ENCODE measurements at places on chromosomes 5 and 9. TPM values are rescaled to one million over a fixed set of nuclear protein-coding genes. Genes with fewer than 3 reads are reported as not detected.
A peak's percentile ranks its signal among the peaks of the same experiment; 100 is the strongest.

- H3K27me3 ChIP-seq: no peaks in the 10 kb centered on the region
- H3K27ac ChIP-seq: no peak overlapping the region
- no peak for DNase-seq
- no peaks in the 10 kb centered on the region for H3K36me3 ChIP-seq
- no peak overlapping the region for H3K4me3 ChIP-seq
- H3K4me1 ChIP-seq: no peaks in the 10 kb centered on the region
Measured at GRCh38 chr5:122333564-122333963, 21.5 kb downstream of the SNCAIP start.

- H3K4me3 ChIP-seq: no peak overlapping the region
- DNase-seq: no peak
- H3K27me3 ChIP-seq: peaks cover 5% of the 10 kb centered on the region
- no peaks in the 10 kb centered on the region for H3K36me3 ChIP-seq
- no peak overlapping the region for H3K27ac ChIP-seq
- no peaks in the 10 kb centered on the region for H3K4me1 ChIP-seq
Measured at GRCh38 chr5:73028991-73029595, 73.3 kb downstream of the FCHO2 start.

DNA sequence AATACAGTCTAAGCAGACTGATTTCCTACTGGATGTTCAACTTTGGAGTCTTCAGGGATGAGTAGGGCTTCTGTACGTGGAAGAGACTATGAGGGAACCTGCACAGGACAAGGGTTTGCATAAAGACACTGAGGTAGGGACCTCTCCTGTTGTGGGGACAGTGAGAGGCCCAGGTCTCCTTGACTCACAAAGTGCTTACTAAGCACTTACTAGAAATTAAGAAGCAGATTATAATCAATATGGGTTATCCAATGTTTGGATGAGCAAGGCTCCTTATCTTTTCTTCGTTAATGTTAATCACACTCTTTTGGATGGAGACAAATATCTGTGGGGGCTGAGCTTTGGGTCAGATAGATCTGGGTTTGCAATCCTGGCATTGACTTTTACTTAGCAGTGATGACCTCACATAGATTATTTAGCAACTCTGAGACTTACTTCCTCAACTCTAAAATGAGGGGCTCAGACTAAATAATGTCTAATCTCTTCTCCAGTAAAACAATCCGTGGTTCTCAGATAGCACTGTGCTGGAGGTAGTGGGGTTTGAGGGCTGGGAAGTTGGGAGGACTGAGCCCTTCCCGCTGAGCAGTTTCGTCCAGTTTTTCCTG lies 45.9 kb downstream of the PDCD1LG2 start:
- no peak for DNase-seq
- H3K27ac ChIP-seq: no peak overlapping the region
- no peaks in the 10 kb centered on the region for H3K27me3 ChIP-seq

GRCh38 chr5:172870715-172871461 lies 36.8 kb downstream of the ERGIC1 start:
- H3K36me3 ChIP-seq: no peaks in the 10 kb centered on the region
- DNase-seq: no peak
- no peak overlapping the region for H3K27ac ChIP-seq
- H3K27me3 ChIP-seq: no peaks in the 10 kb centered on the region
- H3K4me3 ChIP-seq: no peak overlapping the region

DNA sequence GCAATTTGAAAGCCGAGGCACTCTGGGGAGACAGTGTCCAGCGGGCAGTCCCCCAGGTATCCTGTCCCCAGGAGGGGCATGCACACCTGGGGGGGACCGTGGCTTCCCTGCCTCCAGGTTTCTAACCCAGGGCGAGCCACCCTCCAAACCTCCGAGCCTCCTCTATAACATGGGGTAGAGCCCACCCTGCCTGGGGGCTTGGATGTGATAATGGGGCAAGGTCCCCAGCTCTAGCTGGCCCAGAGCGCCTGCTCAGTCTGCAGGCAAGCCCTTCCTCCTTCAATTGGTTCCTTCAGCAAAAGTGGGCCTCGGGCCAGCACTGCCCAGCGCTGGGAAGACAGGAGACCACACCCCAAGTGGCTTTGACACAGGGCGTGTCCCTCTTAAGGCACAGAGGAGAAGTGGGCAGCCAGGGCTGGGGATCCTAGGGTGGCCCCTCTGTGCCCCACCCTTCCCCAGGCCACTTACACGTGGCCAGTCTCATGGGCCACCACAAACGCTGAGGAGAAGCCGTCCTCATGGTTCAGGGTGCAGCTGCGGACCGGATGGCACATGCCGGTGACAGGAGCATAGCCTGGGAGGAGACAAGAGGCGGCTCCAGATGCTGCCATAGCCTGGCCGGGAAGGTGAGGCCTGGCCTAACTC lies 94.3 kb downstream of the ZNF354C start:
- DNase-seq: no peak
- no peak overlapping the region for H3K4me3 ChIP-seq
- no peaks in the 10 kb centered on the region for H3K27me3 ChIP-seq
- no peaks in the 10 kb centered on the region for H3K4me1 ChIP-seq
- H3K36me3 ChIP-seq: no peaks in the 10 kb centered on the region

DNA sequence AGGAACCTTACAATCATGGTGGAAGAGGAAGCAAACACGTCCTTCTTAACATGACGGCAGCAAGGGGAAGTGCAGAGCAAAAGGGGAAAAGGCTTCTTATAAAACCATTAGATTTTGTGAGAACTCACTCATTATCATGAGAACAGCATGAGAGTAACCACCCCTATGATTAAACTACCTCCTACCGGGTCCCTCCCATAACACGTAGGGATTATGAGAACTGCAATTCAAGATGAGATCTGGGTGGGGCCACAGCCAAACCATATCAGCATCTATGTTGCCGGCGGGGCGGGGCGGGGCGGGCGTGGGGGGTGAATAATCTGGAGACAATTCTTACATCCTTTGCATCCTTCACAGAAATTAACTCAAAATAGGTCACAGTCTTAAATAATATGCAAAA lies 58.8 kb upstream of the GFPT2 start:
- H3K27ac ChIP-seq: no peak overlapping the region
- no peaks in the 10 kb centered on the region for H3K36me3 ChIP-seq
- peaks cover 5% of the 10 kb centered on the region for H3K27me3 ChIP-seq

GRCh38 chr5:68215898-68216244 lies 315 bp downstream of the PIK3R1 start:
- H3K4me1 ChIP-seq: peaks cover 37% of the 10 kb centered on the region
- DNase-seq: peak; percentile 86
- H3K27me3 ChIP-seq: no peaks in the 10 kb centered on the region
- H3K4me3 ChIP-seq: peak overlapping the region; percentile 89
- peaks cover 34% of the 10 kb centered on the region for H3K36me3 ChIP-seq
- H3K27ac ChIP-seq: peak overlapping the region; percentile 96

DNA sequence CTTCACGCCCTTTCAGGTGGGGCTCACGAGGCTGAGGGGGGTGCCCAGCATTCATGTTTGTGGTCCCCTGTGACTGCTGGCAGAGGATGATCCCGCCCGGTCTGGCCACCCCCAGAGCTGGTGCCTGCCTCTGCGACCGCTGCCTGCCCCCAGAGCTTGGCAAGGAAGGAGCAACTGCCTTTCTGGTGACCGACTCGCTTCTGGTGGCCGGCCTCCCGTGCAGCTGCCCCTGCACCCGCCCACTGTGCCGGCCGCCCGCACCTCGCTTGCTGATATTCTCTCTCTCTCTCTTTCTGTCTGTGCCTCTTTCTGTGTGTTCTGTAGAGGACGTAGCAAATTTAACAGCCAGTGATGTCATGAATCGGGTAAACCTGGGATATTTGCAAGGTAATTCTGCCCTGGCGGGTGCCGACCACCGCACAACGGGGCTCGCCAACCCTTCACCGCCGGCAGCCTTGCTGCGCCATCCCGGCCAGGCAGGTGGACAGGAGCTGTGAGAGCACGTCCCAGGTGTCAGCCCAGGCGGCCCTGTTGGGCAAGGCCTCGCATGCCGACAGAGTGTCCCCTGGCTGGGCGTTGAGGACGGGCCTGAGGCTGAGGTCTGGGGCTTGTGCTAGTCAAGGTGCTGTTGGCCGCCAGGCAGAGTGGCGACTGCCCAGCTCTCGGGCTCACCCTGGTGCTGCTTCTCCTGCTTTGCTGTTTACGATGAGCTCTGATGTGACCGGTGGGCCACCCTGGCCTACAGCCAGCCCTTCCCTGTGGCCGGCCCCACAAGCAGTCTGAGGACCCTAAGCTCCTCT lies 86.0 kb downstream of the KCNT1 start:
- H3K27ac ChIP-seq: no peak overlapping the region
- DNase-seq: no peak
- no peak overlapping the region for H3K4me3 ChIP-seq
- no peaks in the 10 kb centered on the region for H3K36me3 ChIP-seq
- no peaks in the 10 kb centered on the region for H3K27me3 ChIP-seq
- H3K4me1 ChIP-seq: no peaks in the 10 kb centered on the region

DNA sequence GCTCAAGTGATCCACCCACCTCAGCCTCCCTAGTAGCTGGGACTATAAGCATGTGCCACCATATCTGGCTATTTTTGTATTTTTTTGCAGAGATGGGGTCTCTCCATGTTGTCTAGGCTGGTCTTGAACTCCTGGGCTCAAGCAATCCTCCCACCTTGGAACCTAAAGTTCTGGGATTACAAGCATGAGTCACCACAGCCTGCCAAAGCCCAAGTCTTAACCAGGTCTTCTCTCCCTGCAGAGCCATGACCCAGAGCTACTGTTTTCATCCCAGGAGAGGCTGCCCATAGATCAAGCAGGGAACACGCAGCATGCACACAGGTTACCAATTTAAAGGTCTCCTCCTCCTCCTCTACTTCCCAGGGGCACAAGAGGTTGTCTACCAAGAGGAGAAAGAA lies 29.7 kb downstream of the PCDHGC5 start:
- H3K4me3 ChIP-seq: no peak overlapping the region
- peaks cover 42% of the 10 kb centered on the region for H3K4me1 ChIP-seq
- H3K36me3 ChIP-seq: peaks cover 77% of the 10 kb centered on the region
- no peak for DNase-seq
- H3K27ac ChIP-seq: no peak overlapping the region

- H3K27me3 ChIP-seq: peaks cover 3% of the 10 kb centered on the region
- no peaks in the 10 kb centered on the region for H3K4me1 ChIP-seq
- H3K36me3 ChIP-seq: no peaks in the 10 kb centered on the region
- no peak overlapping the region for H3K4me3 ChIP-seq
- no peak for DNase-seq
- no peak overlapping the region for H3K27ac ChIP-seq
Measured at GRCh38 chr5:86885489-86886230, 267.9 kb downstream of the COX7C start.

DNA sequence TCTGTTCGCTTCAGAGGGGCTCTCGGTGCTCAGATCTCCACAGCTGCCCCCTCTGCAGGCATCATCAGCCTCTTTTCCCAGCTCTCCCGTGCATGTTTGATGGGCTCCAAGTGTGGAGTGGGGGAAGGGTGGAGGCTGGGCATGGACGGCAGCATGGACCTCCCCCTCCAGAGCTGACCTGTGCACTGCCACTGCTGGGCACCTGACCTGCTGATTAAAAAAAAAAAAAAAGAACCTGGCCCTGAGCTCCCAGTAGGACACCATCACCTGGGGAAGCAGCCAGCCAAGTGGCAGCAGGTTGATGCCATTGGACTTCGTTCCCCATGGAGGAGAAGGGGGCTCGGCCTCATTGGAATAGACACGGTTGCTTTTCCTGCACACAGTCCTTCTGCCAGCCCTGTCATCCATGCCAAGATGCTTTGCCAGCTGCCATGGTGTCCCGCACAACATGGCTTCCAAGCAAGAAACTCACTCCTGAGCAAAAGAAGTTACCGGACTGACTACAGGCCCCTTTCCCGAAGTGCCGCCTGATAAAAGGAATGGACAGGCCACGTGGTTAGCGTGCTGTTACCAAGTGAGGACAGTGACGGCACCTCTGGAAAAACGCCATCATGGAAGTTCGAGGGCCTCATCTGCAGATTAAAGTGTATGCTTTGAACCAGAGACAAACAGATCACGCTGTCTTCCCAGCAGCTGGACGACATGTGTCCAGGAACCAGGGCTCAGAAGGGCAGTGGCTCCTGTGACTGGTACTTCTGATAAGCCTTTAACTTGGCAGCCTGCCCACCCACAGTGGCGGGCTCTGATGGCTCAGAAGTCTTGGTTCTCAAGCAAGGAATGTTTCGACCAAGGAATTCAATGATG lies 14.7 kb upstream of the BRD3OS start:
- H3K27me3 ChIP-seq: peaks cover 2% of the 10 kb centered on the region
- no peak overlapping the region for H3K27ac ChIP-seq

DNA sequence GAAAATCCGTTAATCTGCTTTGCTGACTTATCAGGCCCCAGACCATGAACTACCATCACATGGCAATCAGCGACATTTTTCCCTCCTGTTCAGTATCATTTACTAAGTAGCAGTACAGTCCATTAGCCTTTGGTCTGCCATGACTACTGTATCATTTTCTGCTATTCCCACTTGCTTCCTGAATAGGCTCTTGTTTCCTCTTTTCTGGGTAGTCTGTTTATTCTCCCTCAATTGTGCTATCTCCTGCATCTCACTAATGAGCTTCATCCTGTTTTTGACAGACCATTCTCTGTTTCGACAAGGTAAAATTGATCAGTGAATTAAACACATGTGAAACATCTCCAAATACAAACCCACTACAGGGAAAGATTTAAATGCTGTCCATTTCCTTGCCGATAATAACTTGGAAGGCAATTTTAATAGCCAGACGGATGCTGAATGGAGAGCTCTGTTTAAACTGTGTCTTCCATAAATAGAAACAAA lies 263.5 kb upstream of the ANKRD55 start:
- no peak overlapping the region for H3K4me3 ChIP-seq
- DNase-seq: no peak
- H3K4me1 ChIP-seq: peaks cover 6% of the 10 kb centered on the region
- no peak overlapping the region for H3K27ac ChIP-seq

GRCh38 chr5:132901036-132901435 lies 27.6 kb downstream of the LEAP2 start:
- no peak overlapping the region for H3K27ac ChIP-seq
- no peak overlapping the region for H3K4me3 ChIP-seq
- no peaks in the 10 kb centered on the region for H3K27me3 ChIP-seq

DNA sequence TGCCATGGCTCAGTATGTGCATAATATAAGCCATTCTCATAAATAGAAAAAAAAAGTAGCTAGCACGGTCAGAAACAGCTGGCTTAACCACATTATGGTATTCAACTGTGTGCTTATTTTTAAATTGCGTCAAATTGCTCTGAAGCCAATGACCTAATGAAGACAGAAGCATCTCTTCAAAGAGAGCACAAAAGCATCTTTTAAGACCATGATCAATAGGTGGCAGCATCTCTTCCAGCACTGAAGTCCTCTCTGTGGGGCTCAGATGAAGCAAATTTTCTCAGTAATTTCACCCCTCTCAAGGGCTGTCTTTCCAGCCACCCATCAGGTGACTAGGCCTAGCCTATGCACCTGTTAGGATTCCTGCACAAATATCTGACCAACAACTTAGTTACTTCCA lies 251.4 kb downstream of the GLIS3 start:
- H3K4me3 ChIP-seq: no peak overlapping the region
- H3K36me3 ChIP-seq: no peaks in the 10 kb centered on the region
- H3K27me3 ChIP-seq: no peaks in the 10 kb centered on the region
- no peak overlapping the region for H3K27ac ChIP-seq

Gene FANCC
- total RNA-seq: 18.2 TPM

Gene NSA2
- 116 TPM for total RNA-seq

Gene SEMA6A
- not detected for total RNA-seq

Gene ABO
- total RNA-seq: not detected

Gene CCDC180
- 3.6 TPM for total RNA-seq

Gene PCDHGB3
- total RNA-seq: 0.16 TPM

Gene PCYOX1L
- 33.9 TPM for total RNA-seq

Gene TMC1
- not detected for total RNA-seq

Data from activated CD8-positive, alpha-beta T cell treated with anti-CD3 and anti-CD28 coated beads, Interleukin-2, amount 10 ng/mL, durations not matched to agents 7 days and 5 days (primary cell).